ENCODE measurements at places on chromosomes 1 and 21.
A peak's percentile ranks its signal among the peaks of the same experiment; 100 is the strongest.

DNA sequence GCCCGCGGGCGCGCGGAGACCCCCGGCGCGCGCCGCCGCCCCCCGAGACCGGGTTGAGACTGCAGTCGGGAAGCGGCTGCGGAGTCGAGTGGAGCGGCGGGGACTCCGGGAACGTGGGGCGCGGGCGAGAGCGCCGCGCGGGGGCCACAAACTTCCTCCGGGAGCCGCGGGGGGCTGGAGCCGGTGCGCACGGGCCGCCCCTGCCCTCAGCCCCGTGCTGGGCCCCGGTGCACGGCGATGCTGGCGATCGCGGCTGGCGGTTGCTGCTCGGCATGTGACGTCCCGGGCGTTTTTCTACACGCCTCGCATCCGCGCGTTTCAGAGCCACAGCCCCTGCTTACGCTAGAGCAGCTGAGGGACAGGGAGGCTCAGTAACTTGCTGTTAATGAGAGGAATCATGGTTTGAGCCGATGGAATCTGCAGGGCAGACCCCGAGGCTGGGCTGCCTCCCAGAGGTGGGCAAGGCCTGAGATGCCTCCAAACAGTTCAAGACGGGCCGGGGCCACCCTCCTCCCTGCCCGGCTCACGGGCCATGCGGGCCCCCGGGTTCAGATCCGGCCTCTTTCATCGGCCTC is 520 bp downstream of the TMEM201 start:
- peak; percentile 69 for DNase-seq
- no peaks in the 10 kb centered on the region for H3K27me3 ChIP-seq
- peak overlapping the region; percentile 89 for H3K4me3 ChIP-seq
- peak overlapping the region; percentile 58 for H3K27ac ChIP-seq
- H3K4me1 ChIP-seq = peaks cover 30% of the 10 kb centered on the region
- no peaks in the 10 kb centered on the region for H3K36me3 ChIP-seq

- DNase-seq = no peak
- H3K27me3 ChIP-seq = no peaks in the 10 kb centered on the region
- H3K27ac ChIP-seq = peak overlapping the region; percentile 77
- H3K36me3 ChIP-seq = peaks cover 49% of the 10 kb centered on the region
These were observed 2.7 kb downstream of the HMGN1 start for GRCh38 chr21:39346206-39346605.

GRCh38 chr1:210506689-210507088 is 178.0 kb downstream of the HHAT start:
- no peak overlapping the region for H3K4me3 ChIP-seq
- DNase-seq = no peak

- no peak for DNase-seq
- H3K36me3 ChIP-seq = peaks cover 4% of the 10 kb centered on the region
- peaks cover 30% of the 10 kb centered on the region for H3K4me1 ChIP-seq
- H3K27me3 ChIP-seq = no peaks in the 10 kb centered on the region
- H3K27ac ChIP-seq = peak overlapping the region; percentile 10
- H3K4me3 ChIP-seq = no peak overlapping the region
These were observed 151.8 kb upstream of the RAB4A start for GRCh38 chr1:229119161-229119560.

GRCh38 chr1:42318601-42319000 is 16.4 kb downstream of the FOXJ3 start:
- H3K4me1 ChIP-seq = peaks cover 64% of the 10 kb centered on the region
- no peaks in the 10 kb centered on the region for H3K27me3 ChIP-seq
- no peak for DNase-seq
- H3K36me3 ChIP-seq = peaks cover 10% of the 10 kb centered on the region
- H3K4me3 ChIP-seq = no peak overlapping the region

- H3K4me1 ChIP-seq = peaks cover 27% of the 10 kb centered on the region
- H3K27me3 ChIP-seq = no peaks in the 10 kb centered on the region
- peak overlapping the region; percentile 85 for H3K4me3 ChIP-seq
- H3K27ac ChIP-seq = peak overlapping the region; percentile 86
- H3K36me3 ChIP-seq = peaks cover 5% of the 10 kb centered on the region
- DNase-seq = no peak
These were observed 689.6 kb downstream of the USP25 start for GRCh38 chr21:16419188-16419921.

GRCh38 chr1:12144236-12144635 is 22.6 kb upstream of the TNFRSF1B start:
- H3K4me3 ChIP-seq = no peak overlapping the region
- H3K36me3 ChIP-seq = no peaks in the 10 kb centered on the region
- peaks cover 18% of the 10 kb centered on the region for H3K4me1 ChIP-seq
- H3K27ac ChIP-seq = peak overlapping the region; percentile 30
